ENCODE measurements at places on chromosomes 5 and 9.

DNA sequence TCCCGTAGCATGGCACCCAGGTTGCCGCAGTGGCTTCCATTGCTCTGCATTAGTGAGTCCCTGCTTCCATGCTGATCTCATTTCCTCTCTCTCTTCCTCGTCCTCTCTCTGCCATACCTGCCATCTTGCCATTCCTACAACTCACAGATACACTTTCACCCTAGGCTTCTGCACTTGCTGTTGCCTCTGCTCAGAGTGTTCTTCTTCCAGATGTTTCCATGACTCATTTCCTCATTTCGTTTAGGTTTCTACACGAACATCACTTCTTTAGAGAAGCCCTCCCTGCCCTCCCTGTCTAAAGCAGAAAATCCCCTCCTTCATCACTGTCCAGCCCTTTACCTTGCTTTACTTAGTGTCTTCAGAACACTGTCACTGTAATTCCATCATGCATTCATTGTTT is 115.2 kb upstream of the WWC1 start:
- DNase-seq, result no peak

GRCh38 chr9:109385499-109385898 is 64.6 kb upstream of the EPB41L4B start:
- DNase-seq, result no peak

GRCh38 chr5:137657073-137657472 is 78.8 kb downstream of the KLHL3 start:
- DNase-seq, result no peak

DNA sequence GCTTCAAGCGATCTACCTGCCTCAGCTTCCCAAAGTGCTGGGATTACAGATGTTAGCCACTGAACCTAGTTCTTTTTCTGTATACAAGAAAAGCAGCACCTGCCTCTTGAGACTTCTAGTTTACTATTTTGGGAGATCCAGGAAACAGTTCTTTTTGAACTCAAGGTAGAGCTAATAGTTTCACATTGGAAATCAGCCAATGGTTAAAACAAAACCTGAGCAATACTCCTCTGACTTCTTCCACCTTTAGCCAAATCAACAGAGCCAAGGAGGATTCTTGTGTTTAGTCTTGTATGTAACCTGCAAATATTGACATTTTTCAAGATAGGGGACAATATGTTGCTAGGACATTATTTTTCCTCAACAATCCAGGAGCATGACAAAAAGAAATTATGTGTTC is 349.4 kb downstream of the SH3GL2 start:
- DNase-seq, result no peak

DNA sequence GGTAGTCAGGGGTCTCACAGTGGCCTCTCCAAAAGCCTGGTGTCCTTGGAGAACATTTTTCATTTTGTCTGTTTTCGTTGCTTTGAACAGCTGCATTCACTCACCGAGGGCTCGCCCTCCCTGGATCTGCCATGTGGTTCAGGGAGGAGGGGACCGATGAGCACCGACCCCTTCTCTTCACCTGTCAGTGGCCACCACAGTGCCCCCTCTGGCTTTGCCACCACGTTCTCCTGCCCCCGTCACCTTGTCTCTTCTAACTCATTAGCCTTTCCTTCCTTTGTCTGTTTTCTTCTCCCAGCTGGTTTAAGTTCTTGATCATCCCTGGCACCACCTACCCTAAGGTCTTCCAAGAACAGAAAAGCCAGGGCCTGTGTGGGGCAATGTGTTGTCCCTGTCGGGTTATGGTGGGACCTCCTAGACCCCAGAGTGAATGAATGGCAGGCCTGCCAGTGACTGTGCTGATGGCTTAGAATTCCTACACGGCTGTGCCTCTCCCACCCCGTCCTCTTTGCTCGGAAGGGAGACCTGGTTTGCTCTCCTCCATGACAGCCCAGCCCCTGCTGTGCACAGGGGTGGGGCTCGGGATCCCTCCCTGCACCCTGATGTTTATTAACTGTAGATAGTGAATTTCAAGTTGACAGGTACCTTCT is 90.0 kb downstream of the ANKRD33B start:
- no peak for DNase-seq

GRCh38 chr5:14742498-14742897 is 78.0 kb downstream of the OTULIN start:
- no peak for DNase-seq

GRCh38 chr9:136886610-136887597 is 588 bp downstream of the TRAF2 start:
- DNase-seq, result peak; percentile 69

DNA sequence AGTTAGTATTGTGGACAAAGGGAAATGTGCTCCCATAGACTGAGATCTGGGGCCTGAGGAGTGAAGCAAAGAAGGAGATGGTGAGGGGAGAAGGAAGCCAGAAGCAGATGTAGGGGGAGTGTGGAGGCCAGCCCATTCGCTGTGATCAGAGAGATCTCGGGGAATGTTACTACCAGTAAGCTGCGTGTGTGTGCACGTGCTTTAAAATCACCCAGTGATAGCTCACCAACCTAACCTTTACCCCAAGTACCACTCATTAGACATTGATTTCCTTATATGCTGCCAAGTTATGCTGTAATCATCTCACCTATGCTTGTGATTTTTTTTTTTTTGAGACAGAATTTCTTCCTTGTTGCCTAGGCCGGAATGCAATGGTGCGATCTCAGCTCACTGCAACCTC is 659.1 kb downstream of the IRX1 start:
- DNase-seq, result no peak

DNA sequence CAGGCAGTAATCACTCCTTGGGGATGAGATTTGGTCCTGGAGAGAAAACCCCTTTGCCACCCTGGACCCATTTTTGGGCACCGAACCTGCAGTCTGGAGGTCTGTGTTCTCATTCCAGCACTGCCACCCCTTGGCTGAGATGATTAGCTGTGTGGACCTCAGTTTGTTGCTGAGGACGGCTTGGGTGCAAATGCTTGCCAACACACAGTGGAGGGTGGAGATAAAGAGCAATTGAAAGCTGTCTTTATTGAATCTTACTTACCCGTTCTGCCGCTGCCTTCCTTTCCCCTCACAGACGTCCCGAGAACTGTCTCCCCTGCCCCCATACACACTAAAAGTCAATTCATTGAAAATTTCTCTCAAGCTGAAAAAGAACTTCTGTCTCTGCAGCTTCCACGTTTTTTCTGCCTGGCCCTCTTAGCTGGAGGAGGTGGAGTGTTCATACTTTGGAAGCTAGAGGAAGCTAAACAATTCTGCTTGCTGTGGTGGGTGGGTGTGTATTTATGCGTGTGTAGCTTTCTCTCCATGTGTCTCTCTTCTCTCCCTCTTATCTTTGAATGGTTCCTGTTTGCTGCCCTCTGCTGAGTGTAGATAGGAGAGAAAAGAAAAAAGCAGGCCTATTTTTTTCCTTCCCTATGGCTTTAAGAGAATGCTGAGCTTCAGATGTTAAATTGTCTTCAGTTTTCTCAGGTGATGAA is 6.6 kb downstream of the GALNT10 start:
- DNase-seq, result no peak

GRCh38 chr5:33408816-33409215 is 31.9 kb upstream of the TARS1 start:
- DNase-seq, result no peak

DNA sequence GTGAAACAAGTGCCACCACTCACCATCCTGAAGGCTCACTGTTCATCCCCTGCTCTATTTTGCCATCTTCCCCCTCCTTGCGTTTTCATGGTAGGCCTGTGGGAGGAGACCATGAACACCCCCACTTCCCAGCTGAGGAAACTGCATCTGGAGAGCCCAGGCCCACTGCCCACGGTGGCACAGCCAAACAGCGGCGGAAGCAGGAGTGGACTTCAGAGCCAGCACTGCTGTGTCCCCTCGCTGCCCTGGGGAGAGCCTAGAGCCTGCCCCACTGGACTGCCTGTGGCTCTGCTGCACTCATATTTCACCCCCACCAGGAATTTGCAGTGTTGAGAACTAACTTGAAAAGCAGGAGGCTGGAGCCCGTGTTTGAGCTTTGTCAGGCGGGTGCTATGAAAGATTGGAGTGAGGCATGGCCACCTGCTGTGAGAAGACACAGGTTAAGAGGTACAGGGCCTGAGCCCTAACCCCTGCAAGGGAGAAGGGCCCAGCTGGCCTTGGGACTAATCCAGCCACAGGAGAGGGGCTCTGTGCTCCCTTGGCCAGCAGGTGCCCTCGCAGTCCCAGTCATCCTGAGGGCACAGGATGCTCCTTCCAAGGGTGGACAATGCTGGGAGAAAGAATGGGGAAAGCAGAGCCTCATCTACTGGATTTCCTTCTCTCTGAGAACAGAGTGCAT is 79.0 kb downstream of the MACROH2A1 start:
- DNase-seq, result no peak

DNA sequence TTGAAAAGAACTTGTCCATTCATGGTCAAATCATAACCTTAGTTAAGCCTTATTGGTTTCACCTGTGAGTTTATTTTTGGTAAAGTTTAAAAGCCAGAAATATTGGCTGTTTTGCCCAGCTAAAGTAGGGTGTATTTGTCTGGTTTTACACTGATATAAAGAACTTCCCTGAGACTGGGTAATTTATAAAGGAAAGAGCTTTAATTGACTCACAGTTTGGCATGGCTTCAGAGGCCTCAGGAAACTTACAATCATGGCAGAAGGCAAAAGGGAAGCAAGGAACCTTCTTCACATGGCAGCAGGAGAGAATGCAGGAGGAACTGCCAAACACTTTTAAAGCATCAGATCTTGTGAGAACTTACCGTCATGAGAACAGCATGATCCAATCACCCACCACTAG is 55.3 kb downstream of the JAKMIP2 start:
- no peak for DNase-seq

DNA sequence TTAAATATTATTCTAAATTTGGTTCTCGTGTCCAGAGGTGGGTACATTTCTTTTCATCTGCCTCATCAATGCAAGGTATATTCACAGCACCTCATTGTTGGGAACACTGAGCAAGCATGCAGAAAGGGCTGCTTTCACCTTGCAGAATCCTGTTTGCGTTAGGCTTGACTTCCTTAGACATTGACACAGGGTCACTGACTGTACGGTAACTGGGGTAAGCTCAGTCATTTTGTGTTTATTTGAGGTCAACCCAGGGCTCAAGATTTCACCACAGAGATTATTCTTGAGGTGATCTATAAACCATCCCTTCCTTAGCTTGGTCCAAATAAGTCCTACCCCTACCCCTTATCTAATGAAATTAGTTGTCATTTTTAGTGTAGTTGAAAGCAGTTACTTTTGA is 1.7 kb upstream of the PTPDC1 start:
- no peak for DNase-seq

DNA sequence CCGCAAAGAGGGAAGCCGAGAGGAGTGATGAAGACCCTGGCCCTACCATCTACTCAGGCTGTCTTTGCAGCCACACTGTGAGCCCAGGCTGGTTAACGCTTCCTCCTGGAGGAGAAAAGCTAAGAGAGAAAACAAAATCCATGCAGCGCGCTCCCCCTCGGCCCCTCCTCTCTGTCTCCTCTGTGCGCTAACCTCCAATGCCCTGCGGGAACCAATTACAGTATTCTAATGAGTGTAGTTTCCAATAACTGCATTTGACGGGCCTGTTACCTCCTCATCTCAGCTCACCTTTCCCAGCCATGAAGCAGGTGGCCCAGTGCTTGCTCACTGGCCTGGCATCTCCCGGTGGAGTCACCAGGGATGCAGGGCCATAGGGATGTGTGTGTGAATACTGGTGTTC is 565.5 kb downstream of the EBF1 start:
- DNase-seq, result no peak

DNA sequence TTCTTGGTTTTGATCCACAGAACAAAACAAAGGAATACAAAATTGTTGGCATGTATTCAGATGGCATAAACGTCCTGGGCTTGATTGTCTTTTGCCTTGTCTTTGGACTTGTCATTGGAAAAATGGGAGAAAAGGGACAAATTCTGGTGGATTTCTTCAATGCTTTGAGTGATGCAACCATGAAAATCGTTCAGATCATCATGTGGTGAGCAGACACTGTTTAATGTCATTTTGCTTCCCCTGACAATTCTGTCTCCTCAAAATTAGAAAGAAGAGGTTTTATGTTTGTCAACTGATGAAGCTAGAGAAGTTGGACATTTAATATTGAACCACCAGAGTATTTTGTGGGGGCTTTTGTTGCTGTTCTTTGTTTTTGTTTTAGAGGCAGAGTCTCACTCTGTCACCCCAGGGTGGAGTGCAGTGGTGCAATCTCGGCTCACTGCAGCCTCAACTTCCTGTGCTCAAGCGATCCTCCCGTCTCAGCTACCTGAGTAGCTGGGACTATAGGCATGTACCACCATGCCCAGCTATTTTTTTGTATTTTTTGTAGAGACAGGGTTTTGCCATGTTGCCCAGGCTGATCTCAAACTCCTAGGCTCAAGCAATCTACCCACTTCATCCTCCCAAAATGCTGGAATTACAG is 82.0 kb downstream of the SLC1A1 start:
- DNase-seq, result no peak

GRCh38 chr5:141654298-141654697 is 3.1 kb upstream of the FCHSD1 start:
- no peak for DNase-seq

- DNase-seq, result no peak
Measured at GRCh38 chr5:126752081-126752785, 24.7 kb upstream of the LMNB1 start.

DNA sequence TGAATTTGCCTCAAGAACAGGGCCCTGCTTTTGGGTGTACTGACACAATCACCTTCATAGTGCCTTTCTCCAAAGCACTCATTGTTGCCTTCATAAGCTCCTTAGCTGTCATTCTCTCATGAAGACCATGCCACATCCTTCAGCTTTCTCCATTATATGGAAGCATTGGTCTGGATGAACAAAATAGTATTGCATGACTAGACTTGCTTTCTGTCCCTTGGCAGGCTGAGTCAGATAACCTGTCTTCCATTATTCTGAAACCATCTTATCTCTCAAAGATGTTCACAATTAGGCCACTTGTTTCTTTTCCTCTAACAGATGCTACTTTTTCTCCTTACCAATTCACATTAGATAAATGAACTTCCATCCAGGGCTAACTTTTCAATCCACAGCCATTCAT is 297.9 kb downstream of the IRX1 start:
- DNase-seq, result no peak

- DNase-seq, result no peak
Measured at GRCh38 chr9:121577166-121577565, 74.3 kb upstream of the DAB2IP start.

GRCh38 chr5:179192185-179192890 is 132.2 kb downstream of the ZNF354C start:
- DNase-seq, result peak; percentile 74

DNA sequence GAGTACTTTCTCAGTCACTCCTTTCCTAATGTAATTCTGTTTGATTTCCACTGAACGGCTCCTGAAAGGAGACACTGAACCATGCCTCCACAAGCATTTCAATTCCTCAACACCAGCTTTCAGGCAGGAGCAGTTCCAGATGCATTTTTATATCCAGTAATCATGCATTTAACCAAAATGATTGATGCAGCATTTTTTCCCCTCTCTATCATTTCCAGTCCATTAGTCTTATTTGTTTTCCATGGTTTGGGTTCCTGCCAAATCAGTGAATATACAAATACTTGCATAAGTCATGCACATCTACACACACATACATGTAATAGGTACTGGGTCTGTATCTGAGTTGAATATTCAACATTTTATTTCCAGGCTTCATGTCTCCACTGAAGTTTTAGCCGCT is 122.7 kb downstream of the GRIA1 start:
- DNase-seq, result no peak

Data from D341Med (cell line).